ENCODE measurements at places on chromosomes 13 and 19. TPM values are rescaled to one million over a fixed set of nuclear protein-coding genes. Genes with fewer than 3 reads are reported as not detected.

DNA sequence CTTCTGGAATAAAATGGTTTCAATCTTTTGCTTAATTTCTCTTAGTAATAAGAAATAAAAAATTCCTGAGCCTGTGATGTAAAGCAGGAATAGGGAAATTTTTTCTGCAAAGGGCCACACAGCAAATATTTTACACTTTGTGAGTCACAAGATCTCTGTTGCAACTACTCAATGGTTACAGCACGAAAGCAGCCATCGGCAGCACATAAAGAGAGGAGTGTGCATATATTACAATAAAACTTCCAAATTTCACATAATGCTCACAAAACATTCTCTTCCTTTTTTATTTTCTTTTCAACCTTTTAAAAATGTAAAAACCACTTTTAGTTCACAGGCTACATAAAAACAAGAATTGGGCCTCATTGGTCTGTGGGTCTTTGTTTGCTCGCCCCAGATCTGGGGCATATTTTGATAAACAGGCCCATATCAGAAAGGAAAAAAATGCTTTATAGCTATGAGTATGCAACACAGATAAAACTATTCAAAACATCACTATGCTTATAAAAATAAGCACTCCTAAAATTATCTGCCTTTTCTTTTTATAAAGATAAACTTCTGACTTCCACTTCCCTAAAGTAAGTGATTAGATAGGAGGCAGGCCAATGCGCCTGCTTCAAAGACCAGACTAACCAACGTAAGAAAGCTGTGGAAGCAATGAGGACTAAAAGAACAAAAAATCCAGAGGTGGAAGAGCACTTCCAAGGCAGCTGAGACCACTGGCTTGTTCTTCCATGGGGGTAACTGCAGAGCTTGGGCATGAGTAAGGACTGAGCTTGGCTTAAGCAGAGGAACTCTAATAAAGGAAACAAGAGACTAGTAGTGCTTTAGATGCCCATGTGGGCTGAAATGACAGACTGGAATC, 26.5 kb downstream of the MYCBP2 start:
- peaks cover 4% of the 10 kb centered on the region for H3K36me3 ChIP-seq
- H3K4me3 ChIP-seq: peak overlapping the region; percentile 40
- H3K27ac ChIP-seq: peak overlapping the region; percentile 89

DNA sequence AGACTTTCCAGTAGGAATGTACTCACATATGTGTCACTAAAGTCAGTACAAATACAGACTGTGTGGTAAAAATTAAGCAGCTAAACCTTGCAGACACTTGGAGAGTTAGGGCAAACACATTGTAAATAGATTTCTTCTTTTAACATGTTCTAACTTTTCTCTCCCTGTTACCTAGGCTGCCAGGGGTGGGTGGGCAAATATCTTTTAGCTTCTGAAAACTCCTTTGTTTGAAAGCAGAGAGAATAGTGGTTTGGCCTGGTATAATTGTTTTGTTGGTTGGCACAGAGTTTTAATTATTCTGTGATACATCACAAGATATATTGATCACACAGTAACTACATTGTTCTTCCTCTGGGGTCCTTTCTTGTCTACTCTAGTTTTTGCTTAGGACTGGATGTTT, 289.8 kb upstream of the DACH1 start:
- no peaks in the 10 kb centered on the region for H3K36me3 ChIP-seq
- peaks cover 41% of the 10 kb centered on the region for H3K4me1 ChIP-seq
- no peaks in the 10 kb centered on the region for H3K27me3 ChIP-seq
- H3K4me3 ChIP-seq: no peak overlapping the region

GRCh38 chr19:20858218-20858617, 64.8 kb upstream of the ZNF85 start:
- H3K36me3 ChIP-seq: peaks cover 1% of the 10 kb centered on the region
- no peak overlapping the region for H3K4me3 ChIP-seq
- no peak overlapping the region for H3K27ac ChIP-seq
- no peak for DNase-seq
- H3K27me3 ChIP-seq: no peaks in the 10 kb centered on the region
- no peaks in the 10 kb centered on the region for H3K4me1 ChIP-seq

- H3K27me3 ChIP-seq: no peaks in the 10 kb centered on the region
- no peak overlapping the region for H3K4me3 ChIP-seq
- H3K36me3 ChIP-seq: peaks cover 23% of the 10 kb centered on the region
- no peak for DNase-seq
- H3K4me1 ChIP-seq: no peaks in the 10 kb centered on the region
Observed at GRCh38 chr19:55229145-55229788, 704 bp upstream of the TMEM86B start.

NOVA2 gene
- 0.22 TPM for total RNA-seq

FAM83E gene
- total RNA-seq: 0.77 TPM

VSTM1 gene
- total RNA-seq: not detected

ZNF93 gene
- total RNA-seq: 6.1 TPM

TEX101 gene
- total RNA-seq: not detected

ZNF296 gene
- 0.12 TPM for total RNA-seq

ZNF235 gene
- total RNA-seq: 7.4 TPM

POSTN gene
- total RNA-seq: 5,433 TPM

All from chondrocyte (in vitro differentiated cells).